CD4-positive, alpha-beta T cell treated with Interleukin-6 for 4 hours (primary cell): ENCODE measurements at places on chromosomes 1 and 21.
A peak's percentile ranks its signal among the peaks of the same experiment; 100 is the strongest.

DNA sequence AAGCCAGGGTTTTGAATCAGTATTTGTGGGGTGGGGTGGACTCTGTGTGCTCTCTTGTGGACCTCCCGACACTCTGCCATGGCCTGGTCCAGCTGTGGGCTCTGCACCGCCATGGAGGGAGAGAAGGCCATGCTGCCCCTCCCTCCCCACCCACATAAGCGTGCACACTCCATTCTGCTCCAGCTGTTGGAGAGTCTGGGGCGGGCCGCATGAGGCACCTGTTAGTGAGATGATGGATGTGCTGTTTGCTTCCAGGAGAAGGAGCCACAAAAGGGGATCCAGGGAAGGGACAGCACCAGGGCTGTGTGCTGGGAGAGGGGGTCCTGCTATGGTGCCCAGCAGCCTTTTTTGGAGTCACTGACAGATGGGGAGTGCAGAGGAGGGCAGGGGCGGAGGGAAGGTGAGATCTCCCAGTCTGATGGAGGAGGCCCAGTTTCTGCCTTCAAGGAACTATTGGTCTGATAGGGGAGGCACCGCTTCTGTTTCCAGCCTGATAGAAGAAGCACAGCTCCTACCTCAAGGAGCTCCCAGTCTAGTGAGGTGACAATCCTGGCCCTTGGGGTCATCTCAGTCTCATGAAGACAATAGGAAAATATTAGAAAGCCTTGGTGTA, 101.5 kb downstream of the ACTL8 start:
- no peak for DNase-seq

DNA sequence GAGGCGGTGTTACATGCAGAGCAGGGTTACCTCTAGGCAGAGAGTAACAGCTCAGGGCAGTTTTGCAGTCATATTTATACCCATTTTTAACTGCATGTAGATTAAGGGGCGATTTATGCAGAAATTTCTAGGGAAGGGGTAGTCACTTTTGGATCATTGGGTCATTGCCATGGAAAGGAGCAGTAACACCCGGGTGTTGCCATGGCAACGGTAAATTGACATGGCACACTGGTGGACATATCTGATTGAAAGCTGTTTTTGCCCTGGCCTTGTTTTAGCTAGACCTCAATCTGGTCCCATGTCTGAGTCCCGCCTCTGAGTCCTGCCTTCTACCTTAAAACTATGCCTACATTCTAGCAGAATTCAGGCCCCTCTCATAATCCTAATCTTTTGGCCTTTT, 11.8 kb upstream of the USP1 start:
- DNase-seq, result no peak

- DNase-seq, result no peak
Observed at GRCh38 chr1:35850051-35850450, 33.0 kb upstream of the AGO1 start.

DNA sequence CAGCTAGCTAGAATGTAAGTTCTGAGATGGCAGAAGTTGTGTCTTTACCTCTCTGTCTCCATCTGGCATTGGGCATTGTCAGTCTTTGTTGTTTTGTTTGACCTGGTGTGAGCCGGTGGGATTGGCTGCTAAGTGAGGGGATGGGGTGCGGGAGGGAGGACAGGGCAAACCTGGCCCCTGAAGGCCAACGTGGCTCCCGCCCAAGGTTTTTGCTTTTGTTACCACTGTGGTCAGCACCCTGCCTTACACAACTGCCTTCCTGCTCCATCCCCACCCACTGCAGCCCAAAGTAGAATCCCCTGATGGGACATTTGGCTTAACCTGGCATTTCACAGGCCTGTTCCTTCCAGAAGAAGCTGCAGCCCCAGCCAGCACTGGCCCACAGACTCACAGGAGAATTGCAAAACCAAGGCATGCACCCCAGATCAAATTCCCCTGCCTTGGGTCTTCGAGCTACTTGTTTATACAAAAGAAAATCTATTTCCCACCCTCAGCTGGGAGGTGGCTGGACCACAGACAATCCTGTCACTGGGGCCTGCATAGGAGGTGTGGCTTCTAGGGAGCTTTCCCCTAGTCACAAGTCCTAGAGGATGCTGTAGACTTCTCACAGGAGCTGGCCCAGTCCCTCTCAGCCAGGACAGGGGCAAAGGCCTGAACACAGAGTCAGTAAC, 147.5 kb downstream of the TRABD2B start:
- no peak for DNase-seq

GRCh38 chr1:174839211-174839610, 160.5 kb upstream of the CACYBP start:
- DNase-seq, result no peak

DNA sequence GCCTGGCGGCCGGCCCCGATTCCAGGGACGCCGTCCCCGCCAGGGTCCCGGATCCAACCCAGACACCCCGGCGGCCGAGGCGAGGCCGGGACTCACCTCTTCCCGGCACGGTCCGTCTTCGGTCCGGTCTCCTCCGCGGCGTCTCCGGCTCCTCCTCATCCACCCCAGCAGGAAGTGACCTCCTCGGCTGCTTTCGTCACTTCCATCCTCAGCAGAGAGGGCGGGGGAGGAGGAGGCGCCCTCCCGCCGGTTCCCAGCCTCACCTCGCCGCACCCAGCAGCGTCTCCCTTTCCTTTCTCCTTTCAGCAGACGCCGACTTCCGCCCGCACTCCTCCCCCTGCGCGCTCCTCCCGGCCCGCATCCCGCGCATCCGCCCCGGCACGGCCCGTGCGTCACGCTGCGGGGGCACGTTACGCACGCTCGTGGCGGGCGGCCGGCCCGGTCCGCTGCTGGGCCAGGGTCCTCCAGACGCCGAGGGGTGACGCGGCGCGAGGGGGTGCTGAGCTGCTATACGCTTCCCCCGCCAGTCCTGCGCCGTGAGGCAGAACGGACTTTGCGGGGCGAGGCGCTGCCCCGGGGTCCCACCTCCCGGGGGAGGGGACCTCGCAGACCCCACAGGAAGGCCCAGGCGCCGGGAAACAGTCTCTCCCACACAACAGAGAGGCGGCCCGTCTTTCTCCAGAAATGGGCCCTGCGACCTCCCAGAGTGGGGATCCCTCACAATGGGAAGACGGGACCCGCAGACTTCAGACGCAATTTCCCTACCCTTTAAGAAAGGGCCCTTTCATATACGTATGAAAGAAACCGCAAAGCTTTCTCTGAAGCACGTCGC, at the start of gene ETV3:
TSS of gene ETV3 (minus strand) at position 176 of the 832 bp plus-strand sequence. CDS start 2,043 bp downstream, outside the sequence.
- peak; percentile 87 for DNase-seq

DNA sequence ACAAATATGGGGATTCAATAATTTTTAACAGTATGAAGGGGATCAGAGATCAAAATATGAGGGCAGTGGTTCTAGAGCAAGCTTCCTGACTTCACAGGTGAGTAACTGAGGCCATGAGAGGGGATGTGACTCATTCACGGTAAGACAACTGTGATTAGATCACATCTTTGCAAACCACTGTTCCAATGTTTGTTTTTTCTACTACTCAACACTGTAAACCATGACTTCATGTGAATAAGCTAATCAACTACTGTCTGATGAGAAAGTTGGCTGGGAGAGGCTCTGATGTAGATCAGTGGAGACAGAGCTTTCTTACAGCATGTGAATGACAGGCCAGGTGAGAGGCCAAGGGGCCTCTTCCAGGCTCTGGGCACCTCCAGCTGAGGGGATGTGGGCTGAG, 84.7 kb downstream of the BRINP2 start:
- no peak for DNase-seq

DNA sequence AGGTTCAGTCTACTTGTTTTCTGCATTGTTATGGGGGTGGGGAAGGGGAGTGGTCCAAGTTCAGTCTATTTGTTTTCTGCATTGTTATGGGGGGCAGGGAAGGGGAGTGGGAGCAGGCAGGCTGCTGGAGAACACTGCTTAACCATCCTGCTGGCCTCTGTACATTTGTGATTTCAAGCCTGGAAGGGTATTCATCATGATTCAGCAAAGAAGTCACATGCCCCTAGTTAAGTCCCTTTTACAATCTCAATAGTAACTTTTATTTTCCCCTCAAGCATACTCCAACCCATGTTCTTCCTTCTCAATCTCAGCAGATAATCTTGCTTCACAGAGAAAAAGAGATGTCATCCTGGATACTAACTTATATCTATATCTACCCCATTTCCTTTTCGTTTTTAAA, 7.9 kb downstream of the LYST start:
- DNase-seq, result no peak
